ENCODE measurements at places on chromosomes 2 and 18. TPM values are rescaled to one million over a fixed set of nuclear protein-coding genes. Genes with fewer than 3 reads are reported as not detected.
A peak's percentile ranks its signal among the peaks of the same experiment; 100 is the strongest.

DNA sequence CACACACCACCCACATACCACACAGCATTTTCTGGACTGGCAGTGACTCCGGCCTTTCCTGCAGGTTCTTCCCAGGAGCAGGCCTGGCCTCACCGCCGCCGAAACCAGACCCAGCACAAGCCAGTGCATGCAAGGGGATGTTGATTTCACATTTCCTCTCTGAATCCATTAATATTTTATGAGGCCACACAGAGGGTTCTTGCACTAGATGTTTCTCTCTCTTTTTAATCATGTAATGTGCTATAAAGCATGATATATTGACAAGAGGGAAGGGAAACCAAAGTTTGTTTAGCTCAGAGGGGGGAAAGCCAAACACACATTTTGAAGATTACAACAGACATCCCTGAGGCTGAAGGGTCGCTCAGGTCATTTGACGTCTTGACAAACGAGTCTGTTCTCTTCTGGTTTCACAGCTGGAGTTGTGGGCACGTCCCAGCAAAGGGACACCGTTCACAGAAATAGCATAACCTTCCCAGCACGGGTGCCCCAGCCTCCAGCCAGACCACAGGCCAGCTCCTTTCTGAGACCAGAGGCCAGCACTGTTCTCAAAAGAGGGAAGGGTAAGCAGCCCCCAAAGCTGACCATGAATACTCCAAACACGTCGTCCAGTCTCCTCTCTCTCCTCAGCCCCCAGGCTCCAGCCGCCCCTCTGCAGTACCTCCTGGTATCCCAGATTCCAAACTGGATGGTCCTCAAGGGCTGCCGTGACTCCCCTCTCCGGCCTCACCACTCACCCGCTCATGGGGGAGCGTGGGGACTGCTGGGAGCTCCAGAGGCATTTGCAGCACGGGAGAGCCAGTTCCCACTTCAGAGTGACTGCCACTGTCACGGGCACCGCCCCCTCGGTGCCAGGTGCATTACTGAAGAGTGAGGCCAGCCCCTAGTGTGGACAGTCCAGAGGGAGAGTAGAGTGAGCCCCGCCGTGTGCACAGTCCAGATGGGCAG is 340.3 kb upstream of the SALL3 start:
- H3K4me3 ChIP-seq = no peak overlapping the region
- DNase-seq = no peak
- H3K27ac ChIP-seq = no peak overlapping the region
- no peaks in the 10 kb centered on the region for H3K36me3 ChIP-seq
- no peaks in the 10 kb centered on the region for H3K4me1 ChIP-seq

DNA sequence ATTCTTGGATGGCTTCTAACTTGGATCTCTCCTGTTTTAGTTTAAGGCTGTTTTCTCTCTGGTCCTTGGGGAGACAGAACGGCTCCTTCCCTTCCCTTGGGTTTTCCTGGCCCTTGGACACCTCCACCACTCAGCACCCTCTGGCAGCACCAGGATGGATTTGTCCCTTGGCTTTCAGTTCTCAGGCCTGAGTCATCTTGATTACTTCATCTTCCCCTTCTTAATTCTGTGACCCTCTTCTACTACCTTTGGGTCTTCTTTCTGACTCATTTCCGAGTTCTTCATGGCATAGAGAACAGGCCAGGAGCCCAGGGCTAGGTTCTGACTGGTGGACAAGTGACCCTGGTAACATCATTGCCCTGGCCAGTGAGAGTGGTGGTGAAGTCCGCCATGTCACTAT is 14.9 kb downstream of the IGFBP2 start:
- peaks cover 19% of the 10 kb centered on the region for H3K4me1 ChIP-seq
- H3K36me3 ChIP-seq = no peaks in the 10 kb centered on the region
- peak; percentile 73 for DNase-seq
- H3K27ac ChIP-seq = no peak overlapping the region
- no peaks in the 10 kb centered on the region for H3K27me3 ChIP-seq

DNA sequence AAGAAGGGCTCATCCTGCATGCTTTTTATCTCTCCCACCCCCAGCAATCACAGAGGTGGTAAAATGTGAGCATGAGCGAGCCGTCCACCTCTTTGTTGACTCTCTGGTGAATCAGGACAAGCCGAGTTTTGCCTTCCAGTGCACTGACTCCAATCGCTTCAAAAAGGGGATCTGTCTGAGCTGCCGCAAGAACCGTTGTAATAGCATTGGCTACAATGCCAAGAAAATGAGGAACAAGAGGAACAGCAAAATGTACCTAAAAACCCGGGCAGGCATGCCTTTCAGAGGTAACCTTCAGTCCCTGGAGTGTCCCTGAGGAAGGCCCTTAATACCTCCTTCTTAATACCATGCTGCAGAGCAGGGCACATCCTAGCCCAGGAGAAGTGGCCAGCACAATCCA is 19.5 kb downstream of the LIPG start:
- H3K4me1 ChIP-seq = no peaks in the 10 kb centered on the region

DNA sequence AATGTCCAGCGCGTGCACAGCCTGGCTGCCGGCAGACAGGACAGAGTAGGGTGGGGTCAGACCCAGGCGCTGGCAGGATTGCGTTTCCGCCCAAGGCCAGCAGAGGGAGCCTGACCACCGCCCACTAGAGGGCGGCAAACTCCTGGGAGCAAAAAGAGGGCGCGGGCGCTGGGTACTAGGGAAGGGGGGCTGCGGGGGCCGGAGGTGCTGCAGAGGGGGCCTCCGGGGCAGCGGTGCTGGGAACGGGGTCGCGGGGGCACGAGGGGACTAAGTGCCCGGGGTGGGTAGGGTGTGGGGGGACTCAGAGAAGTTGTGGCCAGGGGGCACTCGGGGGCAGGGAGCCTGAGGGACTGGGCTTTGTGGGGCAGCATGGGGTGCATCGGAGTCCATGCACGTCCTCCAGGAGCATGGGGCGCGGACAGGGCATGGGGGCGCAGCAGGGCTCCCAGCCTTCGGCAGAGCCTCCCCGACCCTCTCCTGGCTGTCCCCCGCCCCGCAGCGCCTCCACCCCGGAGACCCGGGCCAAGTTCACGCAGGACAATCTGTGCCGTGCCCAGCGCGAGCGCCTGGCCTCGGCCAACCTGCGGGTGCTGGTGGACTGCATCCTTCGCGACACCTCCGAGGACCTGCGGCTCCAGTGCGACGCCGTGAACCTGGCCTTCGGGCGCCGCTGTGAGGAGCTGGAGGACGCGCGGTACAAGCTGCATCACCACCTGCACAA is 3.2 kb downstream of the TEKT4 start:
- no peaks in the 10 kb centered on the region for H3K4me1 ChIP-seq
- H3K27ac ChIP-seq = no peak overlapping the region
- no peaks in the 10 kb centered on the region for H3K36me3 ChIP-seq
- DNase-seq = no peak
- no peak overlapping the region for H3K4me3 ChIP-seq

GRCh38 chr2:236873636-236874035 is 212.1 kb upstream of the COPS8 start:
- H3K4me1 ChIP-seq = peaks cover 7% of the 10 kb centered on the region
- no peak overlapping the region for H3K4me3 ChIP-seq
- DNase-seq = peak; percentile 15
- H3K27me3 ChIP-seq = no peaks in the 10 kb centered on the region
- H3K27ac ChIP-seq = no peak overlapping the region

DNA sequence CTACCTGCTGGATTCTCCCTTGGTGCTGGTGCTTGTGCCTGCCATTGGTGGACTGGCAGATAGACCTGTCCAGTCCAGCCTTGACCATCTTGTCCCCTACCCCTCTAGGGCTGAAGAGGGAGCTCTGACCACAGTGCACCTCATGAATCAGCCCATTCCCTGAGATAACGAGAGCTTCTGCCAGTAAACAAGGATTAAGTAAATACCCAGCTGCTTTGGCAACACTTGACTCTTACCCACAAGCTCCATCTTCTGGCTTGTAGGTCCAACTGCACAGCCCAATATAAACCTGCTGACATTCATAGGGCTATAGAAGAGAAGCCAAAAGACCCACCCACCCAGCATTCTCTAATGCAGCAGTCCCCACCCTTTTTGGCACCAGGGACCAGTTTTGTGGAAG is 186.4 kb downstream of the PIK3C3 start:
- H3K4me1 ChIP-seq = no peaks in the 10 kb centered on the region
- no peak for DNase-seq
- no peak overlapping the region for H3K27ac ChIP-seq

DNA sequence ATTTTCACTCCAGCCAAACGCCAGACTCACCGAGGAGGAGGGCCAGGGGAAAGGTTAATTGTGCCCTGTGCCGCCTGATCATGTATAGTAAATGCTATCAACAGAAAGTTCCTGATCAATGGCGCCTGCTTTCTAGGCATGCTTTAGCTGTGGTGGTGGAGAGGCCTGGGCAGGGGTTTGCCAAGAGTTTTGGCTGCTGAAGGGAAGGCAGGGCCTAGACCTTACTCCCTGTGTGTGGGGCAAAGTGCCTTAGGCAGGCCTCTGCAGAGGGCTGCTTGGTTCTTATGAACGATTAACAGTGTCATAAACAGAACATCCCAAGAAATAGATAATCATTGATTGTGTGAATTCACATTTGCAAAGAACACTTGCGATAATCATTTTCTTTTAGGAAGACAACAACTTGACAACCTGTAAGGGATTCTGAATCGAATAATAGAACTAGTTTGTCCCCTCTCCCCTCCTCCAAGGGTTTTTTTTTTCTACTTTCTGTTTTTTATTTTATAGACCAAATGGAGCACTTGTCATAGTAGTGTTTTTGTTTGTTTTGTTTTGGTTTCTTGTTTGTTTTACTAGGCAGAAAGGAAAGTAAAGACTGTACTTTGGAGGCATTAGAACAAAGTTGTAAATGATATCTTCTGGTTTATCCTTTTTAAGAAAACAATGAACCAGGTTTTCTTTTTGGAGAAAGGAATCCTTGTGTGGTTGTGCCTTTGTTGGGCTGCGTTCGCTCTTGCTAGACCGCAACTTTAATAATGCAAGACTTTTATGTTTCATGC is 6.5 kb downstream of the TSHZ1 start:
- no peaks in the 10 kb centered on the region for H3K27me3 ChIP-seq
- DNase-seq = no peak
- H3K27ac ChIP-seq = no peak overlapping the region
- no peaks in the 10 kb centered on the region for H3K36me3 ChIP-seq
- no peak overlapping the region for H3K4me3 ChIP-seq

- H3K4me1 ChIP-seq = peaks cover 15% of the 10 kb centered on the region
- H3K27ac ChIP-seq = no peak overlapping the region
- H3K36me3 ChIP-seq = peaks cover 49% of the 10 kb centered on the region
- no peak overlapping the region for H3K4me3 ChIP-seq
- no peaks in the 10 kb centered on the region for H3K27me3 ChIP-seq
Observed at GRCh38 chr18:22182884-22183697, 13.7 kb downstream of the GATA6 start.

DNA sequence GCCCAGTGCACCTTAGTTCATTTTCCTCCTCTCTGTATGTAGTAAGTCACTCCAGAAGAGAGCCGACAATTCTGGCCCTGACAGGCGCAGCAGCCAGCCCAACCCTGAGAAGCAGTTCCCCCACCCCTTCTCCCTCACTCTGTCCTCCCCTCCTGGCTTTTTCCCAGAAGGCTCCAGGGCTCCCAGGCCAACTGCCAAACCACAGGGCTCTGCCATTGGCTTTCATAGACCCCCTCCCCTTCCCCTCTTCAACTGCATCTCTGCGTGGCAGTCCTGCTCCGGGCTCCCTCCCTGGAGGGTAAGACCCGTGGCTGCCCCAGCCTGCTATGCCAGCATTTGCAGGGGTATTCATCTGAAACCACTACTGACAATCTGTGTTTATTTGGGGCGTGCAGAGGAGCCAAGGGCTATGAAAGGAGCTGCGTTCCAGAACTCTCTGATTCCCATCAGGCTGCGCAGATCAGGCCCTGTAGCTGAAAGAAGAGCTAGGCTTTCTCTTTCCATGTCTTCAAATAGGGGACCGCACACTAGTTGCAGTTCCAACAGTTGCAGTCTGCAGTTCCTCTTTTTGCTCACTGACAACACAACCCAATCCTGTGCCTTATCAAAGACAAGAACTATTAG is 388.6 kb upstream of the TNP1 start:
- H3K4me3 ChIP-seq = no peak overlapping the region
- H3K27me3 ChIP-seq = no peaks in the 10 kb centered on the region
- peaks cover 5% of the 10 kb centered on the region for H3K4me1 ChIP-seq
- peak; percentile 78 for DNase-seq
- H3K27ac ChIP-seq = no peak overlapping the region

- DNase-seq = peak; percentile 81
- H3K27ac ChIP-seq = peak overlapping the region; percentile 53
- no peak overlapping the region for H3K4me3 ChIP-seq
Observed at GRCh38 chr2:118430510-118431164, 342.4 kb downstream of the INSIG2 start.

GRCh38 chr18:79199691-79200374 is 130.6 kb downstream of the ATP9B start:
- no peak overlapping the region for H3K4me3 ChIP-seq
- peaks cover 6% of the 10 kb centered on the region for H3K4me1 ChIP-seq
- no peaks in the 10 kb centered on the region for H3K36me3 ChIP-seq
- no peak overlapping the region for H3K27ac ChIP-seq
- H3K27me3 ChIP-seq = no peaks in the 10 kb centered on the region
- peak; percentile 56 for DNase-seq

GRCh38 chr18:37253394-37254235 is 312.0 kb downstream of the CELF4 start:
- peaks cover 19% of the 10 kb centered on the region for H3K27me3 ChIP-seq
- peaks cover 3% of the 10 kb centered on the region for H3K4me1 ChIP-seq
- no peak for DNase-seq

DNA sequence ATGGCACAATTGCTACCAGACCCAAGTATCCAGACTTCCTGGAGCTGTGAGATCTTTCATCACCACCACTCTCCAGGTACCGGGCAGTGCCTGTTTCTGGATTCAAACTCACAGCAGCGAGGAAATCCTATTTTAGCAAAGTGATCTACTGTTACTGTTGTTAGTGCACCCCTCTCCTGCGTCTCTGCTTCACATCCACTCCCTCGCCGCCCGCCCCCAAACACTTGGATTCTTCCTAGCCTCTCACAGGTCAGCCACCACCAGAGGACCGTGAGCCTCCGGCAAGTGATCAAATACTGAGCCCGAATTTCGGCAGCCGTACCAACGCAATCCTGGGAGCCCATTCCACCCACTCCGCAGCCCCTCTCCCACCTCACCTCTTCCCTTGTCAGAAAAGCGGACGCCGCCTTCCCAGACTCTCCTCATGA is 519 bp downstream of the METTL4 start:
- peaks cover 15% of the 10 kb centered on the region for H3K4me1 ChIP-seq
- H3K27ac ChIP-seq = peak overlapping the region; percentile 100
- H3K36me3 ChIP-seq = peaks cover 3% of the 10 kb centered on the region
- peak overlapping the region; percentile 99 for H3K4me3 ChIP-seq

Gene VAMP5
- total RNA-seq = 17.6 TPM

Gene SH3RF3
- 7.3 TPM for total RNA-seq

Gene HOXD4
- not detected for total RNA-seq

Gene RIT2
- total RNA-seq = not detected

Gene CD207
- total RNA-seq = not detected

Gene ACMSD
- total RNA-seq = not detected

Gene CPO
- total RNA-seq = not detected

Gene MATN3
- total RNA-seq = 13.3 TPM

Gene NT5DC4
- total RNA-seq = not detected

Gene C2orf81
- 2.1 TPM for total RNA-seq

Gene CPLX4
- total RNA-seq = not detected

Gene SPEG
- total RNA-seq = 76.1 TPM

Gene SLC66A2
- 25.3 TPM for total RNA-seq

Gene ADCYAP1
- total RNA-seq = not detected

Gene KYNU
- total RNA-seq = 0.72 TPM

Gene PLGLB1
- total RNA-seq = 0.59 TPM

Measured in astrocyte (in vitro differentiated cells and primary cell).